ENCODE measurements at places on chromosomes 1 and 21. TPM values are rescaled to one million over a fixed set of nuclear protein-coding genes. Genes with fewer than 3 reads are reported as not detected.
A peak's percentile ranks its signal among the peaks of the same experiment; 100 is the strongest.

GRCh38 chr1:91499904-91500755 lies 521 bp upstream of the CDC7 start:
- no peak for DNase-seq

GRCh38 chr1:172398970-172399755 lies 21.3 kb upstream of the C1orf105 start:
- peak; percentile 85 for DNase-seq

DNA sequence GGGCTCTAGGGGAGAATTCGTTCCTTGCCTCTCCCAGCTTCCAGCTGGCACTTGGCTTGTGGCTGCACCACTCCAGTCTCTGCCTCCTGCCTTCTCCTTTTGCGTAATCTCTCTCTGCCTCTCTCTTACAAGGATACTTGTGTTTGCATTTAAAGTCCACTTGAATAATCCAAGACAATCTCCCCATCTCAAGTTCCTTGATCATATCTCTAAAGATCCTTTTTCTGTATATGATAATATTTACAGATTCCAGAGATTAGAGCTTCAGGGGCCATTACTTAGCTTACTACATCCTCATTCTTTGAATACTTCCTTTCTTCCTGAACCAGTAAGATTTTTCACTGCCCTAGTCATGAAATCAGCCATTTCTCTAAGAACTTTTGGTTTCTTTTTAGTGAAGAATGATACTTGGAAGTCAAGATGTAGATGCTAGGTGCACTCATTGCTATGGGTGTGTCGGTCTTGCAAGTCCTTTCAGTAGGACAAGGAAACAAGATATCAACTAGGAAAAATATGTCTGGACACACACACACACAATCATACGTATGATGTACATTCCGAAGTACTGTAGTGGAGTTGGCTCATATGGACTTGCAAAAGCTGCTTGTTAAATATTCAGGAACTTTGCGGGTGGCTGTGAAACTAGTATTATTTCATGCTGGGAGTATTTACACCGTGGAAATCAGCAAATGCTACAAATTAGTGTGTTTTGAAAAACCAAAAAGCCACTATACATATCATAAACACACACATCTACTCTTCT lies 20.8 kb upstream of the RLF start:
- DNase-seq = no peak

GRCh38 chr1:59361766-59362165 lies 64.9 kb downstream of the FGGY start:
- DNase-seq = no peak

DNA sequence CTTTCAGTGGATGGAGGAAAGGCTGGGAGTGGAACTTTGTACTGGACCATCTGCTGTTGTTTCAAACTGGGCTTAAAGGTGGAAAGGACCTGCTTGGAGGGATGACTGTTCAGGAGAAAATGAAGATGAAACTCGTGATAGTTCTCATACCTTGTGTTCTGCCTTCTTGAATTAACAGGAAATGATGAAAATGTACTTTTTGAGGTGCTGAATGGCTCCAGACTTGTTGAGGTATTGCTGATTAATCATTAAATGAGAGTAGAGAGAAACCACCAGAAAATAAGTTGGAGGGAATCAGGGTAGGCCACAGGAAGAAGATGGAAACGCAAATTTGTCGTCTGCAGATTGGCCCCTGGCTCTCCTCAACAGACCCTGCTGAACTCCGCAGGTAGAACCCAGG lies 26.2 kb upstream of the ZNF436 start:
- no peak for DNase-seq

DNA sequence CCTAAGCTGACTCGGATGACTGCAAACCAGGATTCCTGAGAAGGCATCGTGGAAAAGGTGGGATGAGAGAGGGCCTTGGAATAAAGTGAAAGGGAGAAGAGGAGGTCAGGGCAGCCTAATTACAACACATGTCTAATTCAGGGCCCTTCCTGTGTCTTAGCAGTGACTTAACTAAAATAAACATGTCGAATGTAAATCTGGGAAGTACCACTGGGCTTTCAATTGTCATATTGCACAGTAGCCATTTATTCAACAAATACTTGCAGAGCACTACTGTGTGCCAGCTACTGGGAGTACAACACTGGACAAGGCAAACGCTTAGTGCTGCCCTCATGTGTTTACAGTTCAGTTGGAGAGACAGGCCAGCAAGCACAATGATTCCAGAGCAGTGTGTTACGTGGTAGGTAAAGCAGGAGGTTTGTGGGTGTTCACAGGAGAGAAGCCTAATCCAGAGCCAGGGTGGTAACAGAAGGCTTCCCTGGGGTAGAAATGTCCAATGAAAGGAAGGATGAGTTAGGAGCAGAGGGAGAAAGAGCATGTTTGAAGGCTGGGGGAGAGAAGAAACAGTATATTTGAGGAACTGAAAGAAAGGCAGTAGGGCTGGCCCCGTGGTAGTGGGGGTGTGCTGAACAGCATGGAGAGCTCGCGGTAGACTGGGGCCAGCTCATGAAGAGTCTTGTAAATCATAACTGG lies 38.0 kb upstream of the RASAL2 start:
- DNase-seq = peak; percentile 54

- DNase-seq = no peak
Observed at GRCh38 chr1:230145505-230145899, 78.5 kb downstream of the GALNT2 start.

DNA sequence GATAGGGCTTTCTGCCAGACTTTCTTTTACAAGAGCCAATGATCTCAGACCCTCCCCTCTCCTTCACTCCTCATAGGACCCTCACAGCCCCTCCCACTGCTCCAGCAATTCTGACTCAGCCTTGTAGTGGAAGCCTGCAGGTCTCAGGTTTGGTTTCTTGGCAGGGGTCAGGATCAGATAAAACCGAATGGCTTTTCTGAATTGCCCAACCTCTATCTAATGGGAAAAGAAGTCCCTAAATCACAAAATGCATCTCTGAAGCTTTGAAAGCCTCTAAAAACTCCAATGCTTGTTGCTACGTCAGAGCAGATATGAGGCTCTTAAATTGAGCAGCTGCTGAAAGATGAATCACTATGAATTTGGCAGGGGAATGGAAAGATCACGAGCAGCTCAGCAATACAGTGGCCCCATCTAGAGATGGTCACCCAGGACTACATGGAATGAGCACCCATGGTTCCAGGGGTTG lies 74.5 kb downstream of the NID1 start:
- no peak for DNase-seq

DNA sequence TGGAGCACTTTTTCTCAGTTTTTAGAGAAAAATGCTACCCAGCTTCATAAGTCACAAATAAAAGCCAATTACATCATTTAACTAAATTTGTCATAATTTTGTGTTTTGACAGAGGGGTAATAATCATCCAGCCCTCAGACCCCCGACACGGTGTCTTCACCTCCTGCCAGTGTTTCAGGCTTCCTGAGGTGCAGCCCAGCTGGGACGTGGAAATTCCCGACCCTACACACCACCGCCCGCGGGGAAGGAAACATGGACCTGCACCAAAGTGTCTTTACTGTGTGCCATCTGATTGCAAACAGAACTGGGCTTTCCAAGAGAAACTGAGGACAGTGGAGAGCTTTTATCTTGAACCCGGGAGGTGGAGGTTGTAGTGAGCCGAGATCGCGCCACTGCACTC lies 7.7 kb upstream of the INAVA start:
- no peak for DNase-seq

The GCSAML gene
- total RNA-seq = not detected

The NOL9 gene
- 46.4 TPM for total RNA-seq

The OR10Z1 gene
- total RNA-seq = not detected

The USH2A gene
- not detected for total RNA-seq

The CD2 gene
- 0.10 TPM for total RNA-seq

The RAB42 gene
- 4.2 TPM for total RNA-seq
